ENCODE measurements at places on chromosomes 6 and 20. TPM values are rescaled to one million over a fixed set of nuclear protein-coding genes. Genes with fewer than 3 reads are reported as not detected.

DNA sequence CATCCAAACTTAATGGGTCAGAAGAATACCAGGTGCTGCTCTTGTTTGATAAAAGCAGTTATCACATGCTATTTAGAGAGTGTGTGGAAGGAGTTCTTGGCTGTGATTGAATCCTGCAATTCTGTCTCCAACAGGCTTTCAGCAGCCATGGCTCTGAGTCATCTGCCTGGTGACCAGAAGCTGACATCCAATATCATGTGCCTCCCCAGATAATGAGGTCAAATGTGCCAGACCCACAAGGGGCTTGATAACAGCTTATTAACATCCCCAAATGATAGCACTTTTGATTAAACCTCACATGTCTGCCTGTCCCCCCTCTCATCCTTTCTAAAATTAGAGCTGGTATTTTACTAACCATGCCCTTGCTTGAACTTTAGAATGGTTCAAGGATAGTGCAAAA, 175.7 kb upstream of the PLN start:
- peak; percentile 23 for DNase-seq

- peak; percentile 39 for DNase-seq
Measured at GRCh38 chr6:119626884-119627619, 277.5 kb upstream of the MAN1A1 start.

Gene TULP4
- 90.2 TPM for total RNA-seq

GRCh38 chr6:135071541-135071940, 16.9 kb upstream of the HBS1L start:
- no peak for DNase-seq

DNA sequence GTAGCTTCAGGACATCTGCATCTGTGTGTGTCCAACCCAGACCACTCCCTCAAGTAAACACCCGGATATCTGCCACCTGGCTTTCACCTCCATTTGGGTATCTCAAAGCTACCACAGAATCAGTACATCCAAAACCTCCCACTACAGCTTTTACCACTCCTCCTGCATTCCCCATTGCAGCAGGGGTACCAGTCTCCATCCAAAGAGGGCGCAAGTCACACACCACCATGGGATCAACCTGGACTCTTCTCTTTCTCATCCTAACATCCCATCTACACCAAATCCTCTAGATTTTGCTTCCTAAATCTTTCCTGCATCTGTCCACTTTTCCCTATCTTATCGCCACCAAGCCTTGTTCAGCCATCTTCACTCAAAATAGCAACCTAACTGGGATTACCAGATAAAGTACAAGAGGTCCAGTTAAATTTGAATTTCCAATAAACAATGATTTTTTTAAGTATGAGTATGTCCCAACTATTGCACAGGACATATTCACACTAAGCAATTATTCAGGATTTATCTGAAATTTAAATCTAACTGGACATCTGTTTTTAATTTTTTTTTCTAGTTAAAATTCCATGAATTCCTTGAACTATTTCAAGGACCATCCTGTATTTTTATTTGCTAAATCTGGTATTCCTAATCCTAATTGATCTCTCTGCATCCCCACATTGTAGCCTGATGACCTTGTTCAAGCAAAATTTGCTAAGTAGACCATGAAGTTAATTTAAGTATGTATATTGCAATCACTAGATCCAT, 164.3 kb upstream of the MLN start:
- peak; percentile 7 for DNase-seq

Gene SRSF12
- total RNA-seq = under 0.01 TPM

- DNase-seq = no peak
Measured at GRCh38 chr20:45392733-45393132, 14.6 kb upstream of the TP53TG5 start.

DNA sequence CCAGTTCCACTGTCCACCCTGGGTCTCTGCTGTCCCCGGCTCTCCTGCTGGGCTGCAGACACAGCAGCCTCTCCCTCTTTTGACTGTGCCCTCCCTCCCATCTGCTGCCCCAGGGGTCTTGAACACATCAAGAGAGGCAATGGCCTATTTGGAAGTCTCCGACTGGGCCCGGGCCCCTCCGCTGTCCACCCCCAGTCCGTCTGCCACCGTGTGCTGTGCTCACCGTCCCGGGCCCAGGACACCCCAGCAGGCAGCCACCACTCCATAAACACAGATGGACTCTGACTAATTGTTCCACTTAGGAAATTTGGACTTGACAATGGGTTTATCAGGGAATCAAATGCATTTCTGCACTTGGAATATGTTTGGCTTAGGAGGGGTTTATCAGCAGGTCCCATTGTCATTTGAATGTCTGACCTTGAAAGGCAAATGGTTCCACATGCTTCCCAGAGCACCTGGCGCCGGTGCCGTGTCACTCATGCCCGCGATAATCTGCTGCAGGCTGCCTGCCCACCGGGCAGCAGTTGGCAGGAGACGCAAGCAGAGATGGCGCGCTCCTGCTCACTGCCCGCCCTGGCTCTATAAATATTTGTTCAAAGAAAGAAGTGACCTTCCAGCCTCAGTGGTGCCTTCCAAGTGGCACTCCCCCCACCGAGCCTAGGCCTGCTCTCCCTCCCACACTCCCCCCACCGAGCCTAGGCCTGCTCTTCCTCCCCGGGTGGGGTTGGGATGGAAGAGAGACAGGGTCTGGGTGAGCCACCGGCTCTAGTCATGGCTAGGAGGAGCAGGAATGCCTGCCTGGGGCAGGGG, 18.8 kb upstream of the FRMD1 start:
- DNase-seq = no peak

- no peak for DNase-seq
Measured at GRCh38 chr6:127570739-127571389, 6.1 kb upstream of the C6orf58 start.

Gene PPP1R16B
- not detected for total RNA-seq

Gene CASS4
- 3.5 TPM for total RNA-seq

DNA sequence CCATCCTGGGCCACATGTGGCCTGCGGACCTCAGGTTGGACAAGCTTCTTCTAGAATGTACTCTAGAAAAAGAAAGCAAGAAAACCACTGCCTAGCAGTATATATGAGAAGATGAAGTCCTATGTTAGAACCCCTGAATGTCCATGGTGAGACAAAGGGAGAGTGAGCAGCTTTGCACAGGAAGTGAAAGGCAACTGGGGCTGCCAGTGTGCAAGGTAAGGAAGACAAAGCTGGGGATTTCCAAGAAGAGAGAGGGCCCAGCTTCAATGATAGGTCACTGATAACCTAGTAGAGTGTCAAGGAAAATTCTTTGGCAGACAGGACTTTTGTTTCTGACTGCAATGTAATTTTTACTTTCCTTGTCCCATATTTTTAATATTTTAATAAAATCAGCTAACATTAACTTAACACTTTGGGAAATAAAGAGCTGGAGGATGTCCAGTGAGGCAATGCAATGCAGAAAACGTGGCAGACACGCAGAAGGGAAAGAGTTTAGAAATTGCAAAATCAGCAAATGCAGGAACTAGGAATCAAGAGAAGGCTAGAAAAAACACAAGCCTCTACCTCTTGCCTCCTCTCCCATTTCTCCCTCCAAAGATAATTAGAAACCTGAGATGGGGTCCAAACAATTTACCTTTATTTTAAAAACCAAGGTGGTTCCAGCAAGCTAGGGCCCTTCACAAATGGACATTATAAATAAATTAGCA, 47.4 kb downstream of the CYP39A1 start:
- DNase-seq = no peak

Gene SCRT2
- not detected for total RNA-seq

DNA sequence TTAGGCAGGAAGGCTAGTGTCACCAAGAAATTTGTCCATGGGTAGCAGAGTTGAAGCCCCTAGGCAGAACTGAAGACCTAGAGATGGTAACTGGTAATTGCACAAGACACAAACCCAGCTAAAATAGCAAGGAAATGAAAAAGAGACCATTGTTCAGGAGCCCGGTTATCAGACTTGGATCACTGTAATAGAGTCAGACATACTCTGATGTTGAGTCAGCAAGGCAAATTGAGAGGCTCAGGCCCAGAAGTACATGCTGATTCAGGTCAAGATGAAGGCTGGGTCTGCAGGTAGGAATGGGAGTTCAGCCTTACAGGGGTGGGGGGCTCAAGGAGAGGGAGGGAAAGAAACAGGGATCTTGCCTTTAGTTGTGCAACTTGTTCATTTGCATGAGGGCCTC, 6.5 kb upstream of the TMEM242 start:
- DNase-seq = no peak

DNA sequence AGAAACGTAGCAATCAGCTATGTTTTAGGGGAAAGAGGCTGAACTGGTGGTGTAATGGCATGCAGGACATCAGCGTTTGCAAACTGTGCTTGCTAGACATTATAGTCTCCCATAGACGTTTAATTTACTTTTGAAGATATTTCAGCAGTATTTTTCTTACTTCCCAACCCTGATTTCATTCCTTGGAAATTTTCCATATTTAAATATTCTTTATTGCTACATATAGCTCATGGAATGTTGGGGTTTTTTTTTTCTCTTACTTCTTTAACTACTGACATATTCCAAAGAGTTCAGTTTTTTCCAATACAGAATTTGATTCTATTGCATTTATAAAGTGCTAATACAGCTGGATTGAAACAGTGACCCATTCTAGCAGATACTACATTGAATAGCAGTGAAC, 694.4 kb upstream of the CITED2 start:
- DNase-seq = no peak

Gene FBXO9
- 55.3 TPM for total RNA-seq

DNA sequence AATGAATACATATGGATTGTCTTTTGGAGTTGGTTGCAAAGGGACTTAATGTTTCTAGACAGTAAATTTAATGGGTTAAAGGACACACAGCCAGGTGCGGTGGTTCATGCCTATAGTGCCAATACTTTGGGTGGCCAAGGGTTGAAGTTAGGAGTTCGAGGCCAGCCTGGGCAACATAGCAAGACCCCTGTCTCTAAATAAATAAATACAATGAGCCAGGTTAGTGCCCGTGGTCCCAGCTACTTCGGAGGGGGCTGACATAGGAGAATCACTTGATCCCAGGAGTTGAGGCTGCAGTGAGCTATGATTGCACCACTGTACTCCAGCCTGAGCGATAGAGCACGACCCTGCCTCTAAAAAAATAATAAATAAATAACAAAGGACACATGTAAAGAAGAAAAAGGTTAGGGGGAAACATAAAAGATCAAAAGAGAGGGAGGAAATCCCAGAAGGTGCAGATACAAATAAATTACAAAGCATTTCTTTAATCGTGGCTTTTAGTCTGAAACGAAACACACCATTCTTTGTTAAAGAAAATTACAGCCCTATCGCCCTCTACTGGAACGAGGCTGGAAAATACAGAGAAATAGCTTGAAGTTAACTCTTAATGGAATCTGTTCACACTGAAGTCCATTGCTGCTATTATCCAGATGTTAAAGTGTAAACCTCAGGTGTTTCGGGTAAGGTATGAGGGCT, 42.6 kb upstream of the SCML4 start:
- peak; percentile 36 for DNase-seq

- DNase-seq = no peak
Measured at GRCh38 chr6:116616737-116617053, 416 bp downstream of the RSPH4A start.

DNA sequence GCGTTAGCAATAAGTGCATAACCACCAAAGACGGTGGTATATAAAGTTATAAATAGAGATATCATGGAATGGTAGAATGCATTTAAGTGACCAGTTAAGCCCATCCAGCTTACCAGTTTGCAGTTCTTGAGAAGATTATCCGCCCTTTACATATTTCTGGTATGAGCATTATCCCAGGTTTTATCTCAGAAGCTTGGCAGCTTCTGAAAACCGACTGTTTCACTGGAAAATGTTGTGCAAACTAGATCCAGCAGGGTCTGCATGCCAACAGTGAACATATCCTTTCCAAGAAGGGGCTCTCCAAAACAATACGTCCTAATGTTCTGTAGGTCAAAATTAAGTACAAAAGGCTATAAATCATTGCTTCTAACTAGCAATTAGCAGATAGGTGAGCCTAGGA, 29.5 kb upstream of the SHLD1 start:
- DNase-seq = peak; percentile 69

Gene QRSL1
- total RNA-seq = 10.3 TPM

- no peak for DNase-seq
Measured at GRCh38 chr6:165060720-165061119, 248.7 kb downstream of the C6orf118 start.

GRCh38 chr6:71582820-71583219, 294.2 kb downstream of the OGFRL1 start:
- no peak for DNase-seq

DNA sequence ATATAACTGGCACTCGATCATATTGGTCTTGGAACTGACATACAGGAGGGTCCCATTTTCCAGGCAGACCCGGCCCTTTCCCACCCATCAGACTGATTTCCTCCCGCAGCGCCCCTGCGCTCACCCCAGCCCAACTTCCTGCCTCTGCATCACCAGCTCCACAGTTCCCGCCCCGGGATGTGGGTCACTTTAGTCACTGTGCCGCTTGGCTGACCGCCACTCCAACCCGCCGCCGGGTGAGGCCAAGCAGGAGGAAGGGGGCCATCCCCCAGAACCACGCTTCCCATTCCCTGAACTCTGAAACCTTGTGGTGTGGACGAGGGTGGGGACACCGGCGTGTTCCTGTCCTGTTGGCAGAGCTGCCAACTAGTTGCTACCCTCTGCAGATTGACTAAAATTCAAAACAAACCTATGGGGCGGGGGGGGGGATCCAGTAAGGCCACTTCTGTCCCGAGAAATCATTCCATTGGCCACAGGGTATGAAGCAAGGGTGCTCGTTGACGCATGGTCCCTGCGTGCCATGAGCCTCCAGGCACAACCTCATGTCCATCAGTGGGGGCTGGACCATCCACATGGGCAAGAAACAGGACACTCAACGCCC, 12.3 kb downstream of the TGM2 start:
- peak; percentile 63 for DNase-seq
